ENCODE measurements at places on chromosomes 16 and 17.

DNA sequence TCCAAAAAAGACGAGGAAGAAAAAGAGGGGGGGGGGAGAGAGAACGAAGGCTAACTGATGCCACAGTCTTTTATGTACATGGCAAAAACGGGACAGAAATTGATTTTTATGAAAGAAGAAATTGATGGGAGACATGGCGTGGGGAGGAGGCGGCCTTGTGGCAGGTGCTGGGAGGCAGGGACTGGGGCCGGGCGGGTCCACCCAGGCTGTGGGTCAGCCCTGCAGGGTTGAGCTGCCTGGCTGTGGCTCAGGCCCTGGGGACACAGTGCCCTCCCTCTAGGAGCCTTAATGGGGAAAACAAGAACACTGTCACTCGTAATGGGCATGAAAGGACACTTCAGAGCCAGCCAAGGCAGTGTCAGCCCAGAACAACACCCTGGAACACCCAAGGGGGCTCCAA, 34.8 kb downstream of the SNX20 start:
- no peak for DNase-seq

DNA sequence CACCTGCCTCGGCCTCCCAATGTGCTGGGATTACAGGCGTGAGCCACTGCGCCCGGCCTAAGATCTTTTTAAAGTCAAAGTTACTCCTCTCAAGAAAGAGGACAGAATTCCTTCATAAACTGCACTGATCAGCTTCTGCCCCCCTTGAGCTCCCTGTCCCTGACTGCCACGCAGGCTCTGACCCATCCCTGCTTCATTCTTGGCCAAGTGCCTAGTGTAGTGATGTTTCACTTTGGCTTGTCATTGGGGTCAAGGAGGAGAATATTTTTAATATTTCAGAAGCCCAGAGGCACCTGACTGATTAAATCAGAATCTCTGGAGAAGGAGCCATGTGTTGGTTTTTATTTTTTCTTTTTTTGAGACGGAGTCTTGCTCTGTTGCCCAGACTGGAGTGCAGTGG, 9.1 kb downstream of the MRM1 start:
- DNase-seq, result no peak

- DNase-seq, result no peak
Observed at GRCh38 chr17:19306160-19307111, 56.1 kb downstream of the B9D1 start.

DNA sequence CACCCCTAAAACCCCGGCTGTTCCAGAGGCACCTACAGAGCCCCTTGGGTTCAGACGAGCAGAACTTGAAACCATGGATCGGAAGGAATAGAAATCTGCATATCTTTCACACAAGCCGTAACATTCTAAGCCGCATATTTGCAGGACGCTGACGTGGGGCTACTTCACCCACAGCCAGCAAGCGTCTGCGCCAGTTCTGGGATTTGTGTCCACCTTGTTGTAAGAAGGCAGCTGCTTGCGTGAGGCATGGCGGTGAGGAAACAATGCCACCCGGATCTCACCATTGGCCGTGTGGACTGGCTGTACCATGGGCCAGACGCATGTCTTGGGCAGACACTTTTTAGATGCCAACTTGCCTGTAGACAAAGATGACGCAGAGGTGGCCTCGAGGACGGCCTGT, 34.5 kb downstream of the TNFRSF13B start:
- no peak for DNase-seq

DNA sequence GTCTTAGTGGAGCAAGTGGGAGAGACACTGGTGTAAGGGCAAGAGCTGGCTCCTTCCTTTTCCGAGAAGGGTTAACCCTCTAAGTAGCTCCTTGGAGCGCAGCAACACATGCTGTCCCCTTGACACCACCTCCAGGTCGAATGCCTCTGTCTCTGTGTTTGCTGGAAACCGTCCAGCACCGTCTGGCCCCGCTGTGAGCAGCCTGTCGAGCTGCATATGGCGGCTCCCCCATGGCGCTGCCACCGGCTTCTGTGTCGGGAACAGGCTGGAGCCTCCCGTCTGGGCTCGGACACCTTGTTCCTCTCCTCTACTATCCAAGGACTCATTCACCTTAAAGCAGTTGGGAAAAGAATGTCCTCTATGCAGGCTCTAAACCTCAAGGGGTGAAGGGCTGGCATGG, 28.9 kb upstream of the WSCD1 start:
- no peak for DNase-seq

DNA sequence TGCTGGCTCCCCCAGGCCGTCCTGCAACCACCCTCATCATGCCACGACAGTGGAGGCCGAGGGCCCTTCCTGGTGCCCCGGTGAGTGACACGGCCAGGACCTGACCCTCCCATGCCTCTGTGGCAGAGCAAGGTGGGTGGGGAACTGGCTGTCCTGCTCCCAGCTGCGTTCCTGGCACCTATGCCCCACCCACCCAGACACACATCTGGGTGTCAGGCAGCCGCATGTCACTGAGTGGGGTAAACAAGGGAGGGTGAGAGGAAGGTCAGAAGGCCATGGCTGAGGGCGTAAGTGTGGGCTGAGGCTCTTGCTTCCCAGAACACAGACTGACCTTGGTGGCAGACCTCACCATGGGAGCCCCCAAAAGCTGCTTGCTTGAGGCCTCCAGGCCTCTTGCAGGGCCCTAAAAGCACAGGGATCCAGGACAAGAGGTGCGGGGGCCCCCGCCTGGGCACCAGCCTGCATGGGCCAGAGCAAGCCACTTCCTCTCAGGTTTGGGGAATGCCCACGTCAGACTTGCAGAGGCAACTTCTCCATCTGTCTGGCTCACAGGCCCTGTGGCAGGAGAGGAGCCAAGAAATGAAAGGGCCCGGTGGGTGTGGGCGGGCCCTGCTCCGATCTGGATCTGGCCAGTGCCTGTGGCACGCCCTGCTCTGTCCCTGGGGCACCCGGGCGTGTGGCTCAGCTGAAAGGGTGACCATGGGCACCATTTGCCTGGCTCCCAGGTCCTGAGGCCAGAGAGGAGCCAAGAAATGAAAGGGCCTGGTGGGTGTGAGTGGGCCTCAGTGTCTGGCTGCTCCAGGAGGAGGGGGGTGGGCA, 3.9 kb upstream of the CCDC57 start:
- DNase-seq, result peak; percentile 92

GRCh38 chr16:57096192-57096591, 3.8 kb downstream of the CPNE2 start:
- DNase-seq, result no peak

- DNase-seq, result no peak
Observed at GRCh38 chr16:2350500-2350899, 10.0 kb upstream of the ABCA3 start.

- DNase-seq, result no peak
Observed at GRCh38 chr17:55806745-55807495, 56.1 kb downstream of the PCTP start.

DNA sequence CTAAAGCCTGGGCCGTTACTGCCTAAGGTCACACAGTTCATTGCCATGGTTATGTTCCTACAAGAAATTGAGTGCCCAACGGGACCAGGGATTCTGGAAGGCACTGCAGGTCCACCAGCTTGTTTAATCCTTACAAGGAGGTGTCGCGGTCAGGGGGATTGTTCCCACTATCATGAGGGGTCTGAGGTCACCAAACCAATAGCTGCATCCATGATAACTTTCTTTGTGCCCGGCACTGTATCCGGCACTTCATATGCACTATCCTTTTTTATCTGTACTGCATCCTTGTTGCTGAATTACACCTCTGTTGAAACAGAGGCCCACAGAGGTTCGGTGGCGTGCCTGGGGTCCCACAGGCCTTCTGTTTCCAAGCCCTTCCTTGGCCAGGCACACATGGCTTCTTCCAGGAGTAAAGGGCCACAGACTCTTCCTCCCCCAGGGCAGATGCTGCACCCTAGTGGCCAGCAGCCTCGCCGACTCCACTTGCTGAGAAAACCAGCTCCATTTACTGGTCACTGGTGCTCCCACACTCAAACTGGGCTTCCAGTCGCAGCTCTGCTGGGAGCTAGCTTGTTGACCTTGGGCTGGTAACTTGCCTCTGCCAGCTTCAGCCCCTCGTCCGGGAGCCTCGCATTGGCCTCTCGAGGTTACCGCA, 82.0 kb upstream of the PLCG2 start:
- no peak for DNase-seq

DNA sequence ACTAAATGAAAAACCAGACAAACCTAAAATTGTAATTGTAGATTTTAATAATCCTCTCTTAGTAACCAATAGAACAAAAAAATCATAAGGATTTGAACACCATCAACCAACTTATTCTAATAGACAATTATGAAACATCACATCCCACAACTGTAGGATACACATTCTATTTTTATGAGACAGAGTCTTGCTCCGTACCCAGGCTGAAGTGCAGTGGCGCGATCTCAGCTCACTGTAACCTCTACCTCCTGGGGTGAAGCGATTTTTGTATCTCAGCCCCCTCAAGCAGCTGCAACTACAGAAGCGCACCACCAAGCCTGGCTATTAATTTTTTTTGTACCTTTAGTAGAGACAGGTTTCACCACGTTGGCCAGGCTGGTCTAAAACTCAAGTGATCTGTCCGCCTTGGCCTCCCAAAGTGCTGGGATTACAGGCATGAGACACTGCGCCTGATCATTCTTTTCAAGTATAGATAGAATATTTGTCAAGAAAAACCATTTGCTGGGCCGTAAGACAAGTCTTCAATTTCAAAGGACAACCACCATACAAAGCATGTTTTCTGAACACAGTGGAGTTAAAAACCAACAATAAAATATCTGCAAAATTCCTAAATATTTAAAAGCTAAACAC, 49.8 kb downstream of the CREBBP start:
- DNase-seq, result no peak

DNA sequence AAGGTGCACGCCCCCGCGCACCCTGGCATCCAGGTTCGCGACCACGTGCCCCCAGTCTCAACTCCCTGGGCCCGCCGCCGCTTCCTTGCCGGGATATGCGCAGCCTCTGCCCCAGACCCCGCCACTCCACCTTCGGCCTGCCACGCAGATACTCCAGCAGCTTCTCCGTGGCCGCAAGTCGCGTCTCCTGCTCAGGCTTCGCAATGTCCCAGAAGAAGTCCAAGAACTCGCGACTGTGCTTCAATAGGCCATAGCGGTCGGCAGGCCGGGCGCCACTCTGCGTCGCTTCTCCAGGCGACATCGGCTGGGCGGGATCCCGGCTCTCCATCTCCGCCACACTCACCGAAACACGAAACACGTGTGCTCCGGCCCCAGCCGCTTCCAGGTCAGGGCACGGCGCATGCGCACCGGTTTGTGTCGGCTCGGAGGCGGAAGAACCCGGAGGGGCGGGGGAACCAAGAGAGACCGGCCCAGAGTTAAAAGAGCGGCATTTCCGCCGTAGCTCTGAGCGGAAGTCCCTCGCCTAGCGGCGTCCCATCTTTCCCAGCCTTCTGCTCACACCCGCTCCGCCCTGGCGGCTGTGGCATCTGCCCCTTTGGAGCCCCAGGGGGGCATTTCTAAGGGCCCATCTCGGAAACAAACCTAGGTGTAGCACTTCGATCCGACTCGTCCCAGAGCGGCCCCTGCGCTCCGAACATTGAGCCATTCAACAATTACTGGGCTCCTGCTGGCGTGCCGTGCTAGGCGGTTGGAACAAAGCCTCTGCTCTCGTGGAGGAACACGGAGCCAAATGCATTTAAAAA, at the start of gene MYBBP1A:
TSS of gene MYBBP1A (minus strand) at position 388 of the 803 bp plus-strand sequence. CDS start at position 328, 60 bp downstream.
- DNase-seq, result peak; percentile 84

GRCh38 chr17:57962279-57963148, 7.3 kb upstream of the CUEDC1 start:
- DNase-seq, result no peak

- no peak for DNase-seq
Observed at GRCh38 chr16:23222929-23223328, 40.4 kb downstream of the SCNN1G start.

DNA sequence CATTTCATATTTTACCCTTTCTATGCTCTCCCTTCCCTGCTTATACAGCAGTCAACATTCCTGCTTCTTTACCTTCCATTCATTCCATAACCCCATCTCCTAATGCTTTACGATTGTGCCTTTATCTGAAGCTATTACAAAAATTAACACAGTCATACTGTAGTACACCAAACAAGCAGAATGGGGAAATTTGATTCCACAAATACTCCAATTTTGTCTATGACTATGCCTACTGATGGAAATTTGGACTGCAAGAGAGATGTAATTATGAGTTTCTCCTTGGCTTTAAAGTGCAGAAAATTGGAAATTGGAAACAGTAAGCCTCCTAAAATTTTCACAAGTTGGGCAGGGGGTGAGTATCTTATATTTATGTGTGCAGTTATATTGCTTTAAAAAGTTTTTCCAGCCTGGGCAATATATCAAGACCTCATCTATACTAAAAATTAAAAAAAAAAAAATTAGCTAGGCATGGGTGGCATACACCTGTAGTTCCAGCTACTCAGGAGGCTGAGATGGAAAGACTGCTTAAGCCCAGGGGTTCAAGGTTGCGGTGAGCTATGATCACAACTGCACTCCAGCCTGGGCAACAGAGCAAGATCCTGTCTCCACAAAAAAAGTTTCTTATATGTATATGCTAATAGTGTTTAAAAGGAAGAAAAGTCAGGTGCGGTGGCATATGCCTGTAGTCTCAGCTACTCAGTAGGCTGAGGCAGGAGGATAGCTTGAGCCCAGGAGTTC, 3.0 kb downstream of the APPBP2 start:
- DNase-seq, result no peak

GRCh38 chr17:57938061-57938502, 17.1 kb downstream of the CUEDC1 start:
- DNase-seq, result no peak

GRCh38 chr16:58842746-58843145, 108.6 kb upstream of the GOT2 start:
- no peak for DNase-seq

DNA sequence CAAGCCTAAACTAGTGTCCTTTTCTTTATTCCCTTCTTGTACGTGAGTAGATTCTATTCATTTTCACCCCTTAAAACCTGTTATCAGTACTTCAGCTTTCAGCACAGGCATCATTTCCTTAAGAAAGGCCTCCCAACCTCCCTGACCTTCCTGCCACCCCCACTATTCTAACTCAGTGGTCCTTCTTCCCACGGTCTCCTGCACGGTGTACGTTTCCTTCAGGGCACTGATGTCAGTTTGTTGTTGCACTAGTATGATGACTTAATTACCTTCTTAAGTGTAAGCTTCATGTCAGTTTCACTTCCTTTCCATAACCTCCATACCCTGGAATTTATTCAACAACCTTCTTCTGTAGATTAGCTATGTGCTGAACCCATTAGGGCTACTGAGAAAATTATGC, 484.2 kb downstream of the HS3ST4 start:
- no peak for DNase-seq

GRCh38 chr17:47686664-47687327, 7.2 kb upstream of the TBKBP1 start:
- no peak for DNase-seq

DNA sequence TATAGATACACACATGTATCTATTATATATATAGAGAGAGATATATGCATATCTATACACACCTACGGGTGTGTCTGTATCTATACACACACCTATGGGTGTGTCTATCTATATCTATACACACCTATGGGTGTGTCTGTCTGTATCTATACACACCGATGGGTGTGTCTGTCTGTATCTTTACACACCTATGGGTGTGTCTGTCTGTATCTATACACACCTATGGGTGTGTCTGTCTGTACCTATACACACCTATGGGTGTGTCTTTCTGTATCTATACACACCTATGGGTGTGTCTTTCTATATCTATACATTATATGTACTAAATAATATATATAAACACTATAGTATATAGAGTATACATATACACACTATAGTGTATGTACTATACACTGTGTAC, 738.5 kb downstream of the MAF start:
- DNase-seq, result no peak

GRCh38 chr16:3486506-3487215, 8.6 kb downstream of the C16orf90 start:
- DNase-seq, result no peak

GRCh38 chr16:75566758-75567255, 628 bp downstream of the GABARAPL2 start:
- DNase-seq, result no peak
